ENCODE measurements at places on chromosomes 1 and 21.
A peak's percentile ranks its signal among the peaks of the same experiment; 100 is the strongest.

- no peak for DNase-seq
These were observed 95.5 kb downstream of the IFI44 start for GRCh38 chr1:78745111-78745510.

DNA sequence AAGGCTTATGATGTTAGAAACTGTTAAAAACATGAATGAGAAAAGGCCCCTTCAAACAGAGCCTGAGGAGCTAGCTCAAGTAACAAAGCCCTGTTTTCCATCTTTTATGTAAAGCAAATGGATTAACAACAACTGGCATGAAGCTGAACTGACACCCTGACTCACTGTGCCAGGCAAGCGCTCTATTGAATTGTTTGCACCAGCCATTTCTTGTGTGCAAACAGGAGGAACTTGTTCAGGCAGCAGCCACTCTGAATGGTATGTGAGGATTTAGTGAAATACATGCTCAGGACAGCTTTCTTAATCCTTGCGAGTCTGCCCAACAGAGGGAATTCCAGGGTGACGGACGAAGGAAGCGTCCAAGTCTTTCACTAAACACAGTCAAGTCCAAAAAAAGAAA, 291.1 kb upstream of the ADGRL2 start:
- DNase-seq: no peak

DNA sequence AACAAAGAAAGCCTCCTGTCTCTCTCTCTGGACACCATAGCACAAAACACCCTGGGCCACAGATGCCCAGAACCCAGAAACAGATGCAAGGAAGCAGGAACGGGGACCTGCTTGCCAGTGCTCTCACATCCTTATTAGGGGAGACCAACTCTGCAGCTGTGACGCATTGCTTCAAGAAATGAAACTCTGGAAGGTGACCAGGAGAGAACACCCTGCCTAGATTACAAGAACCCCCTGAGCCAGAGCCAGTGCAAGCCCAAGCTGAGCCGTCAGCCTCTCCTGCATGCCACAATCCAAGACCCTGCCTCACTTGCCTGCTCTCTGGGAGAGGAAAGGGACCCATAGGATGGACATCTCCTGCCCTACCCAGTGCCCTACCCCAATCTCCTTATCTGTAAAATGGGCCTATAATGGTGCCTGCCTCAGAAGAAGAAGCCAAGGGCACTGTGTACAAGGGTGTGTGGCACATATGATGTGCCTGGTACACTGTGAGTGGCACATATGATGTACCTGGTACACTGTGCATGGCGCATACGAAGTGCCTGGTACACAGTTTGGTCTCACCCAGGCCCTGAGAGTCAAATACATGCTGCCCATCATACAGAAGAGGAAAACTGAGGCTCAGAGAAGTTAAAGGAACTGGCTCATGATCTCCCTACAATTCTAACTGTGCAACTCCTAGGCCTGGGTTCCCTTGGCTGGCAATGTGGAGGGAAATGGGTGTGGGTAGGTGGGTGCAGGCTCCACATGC, 16.8 kb upstream of the FAM131C start:
- DNase-seq: no peak

- no peak for DNase-seq
These were observed 29.6 kb downstream of the RAP1A start for GRCh38 chr1:111649227-111649626.

GRCh38 chr1:232333419-232333767, 296.5 kb downstream of the SIPA1L2 start:
- no peak for DNase-seq

DNA sequence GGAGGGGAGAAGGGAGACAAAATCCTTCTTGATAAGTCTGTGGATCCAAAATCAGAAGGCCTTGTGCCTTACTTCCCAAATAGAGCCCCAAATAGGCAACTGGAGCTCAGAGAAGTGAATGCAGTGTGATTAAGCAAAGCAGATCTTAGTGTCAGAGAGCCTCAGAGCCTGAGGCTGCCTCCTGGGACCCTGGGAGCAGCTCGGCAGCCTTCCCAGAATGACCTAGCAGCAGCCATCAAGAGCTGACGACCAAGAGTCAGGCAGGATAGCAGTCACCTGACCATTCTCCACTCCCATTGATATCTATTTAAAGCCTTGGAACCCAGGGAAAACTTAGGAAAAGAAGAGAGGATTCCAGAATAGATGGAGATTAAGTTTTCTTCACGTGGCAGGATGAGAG, 78.0 kb upstream of the SMYD2 start:
- DNase-seq: no peak

GRCh38 chr21:38802050-38803026, 3.4 kb upstream of the ETS2 start:
- no peak for DNase-seq

- DNase-seq: no peak
These were observed 99.2 kb upstream of the PALMD start for GRCh38 chr1:99546432-99547416.

- DNase-seq: peak; percentile 0
These were observed 32.7 kb downstream of the HSD17B7 start for GRCh38 chr1:162823231-162823630.

- DNase-seq: no peak
These were observed 154.2 kb downstream of the CNIH3 start for GRCh38 chr1:224770336-224770693.

DNA sequence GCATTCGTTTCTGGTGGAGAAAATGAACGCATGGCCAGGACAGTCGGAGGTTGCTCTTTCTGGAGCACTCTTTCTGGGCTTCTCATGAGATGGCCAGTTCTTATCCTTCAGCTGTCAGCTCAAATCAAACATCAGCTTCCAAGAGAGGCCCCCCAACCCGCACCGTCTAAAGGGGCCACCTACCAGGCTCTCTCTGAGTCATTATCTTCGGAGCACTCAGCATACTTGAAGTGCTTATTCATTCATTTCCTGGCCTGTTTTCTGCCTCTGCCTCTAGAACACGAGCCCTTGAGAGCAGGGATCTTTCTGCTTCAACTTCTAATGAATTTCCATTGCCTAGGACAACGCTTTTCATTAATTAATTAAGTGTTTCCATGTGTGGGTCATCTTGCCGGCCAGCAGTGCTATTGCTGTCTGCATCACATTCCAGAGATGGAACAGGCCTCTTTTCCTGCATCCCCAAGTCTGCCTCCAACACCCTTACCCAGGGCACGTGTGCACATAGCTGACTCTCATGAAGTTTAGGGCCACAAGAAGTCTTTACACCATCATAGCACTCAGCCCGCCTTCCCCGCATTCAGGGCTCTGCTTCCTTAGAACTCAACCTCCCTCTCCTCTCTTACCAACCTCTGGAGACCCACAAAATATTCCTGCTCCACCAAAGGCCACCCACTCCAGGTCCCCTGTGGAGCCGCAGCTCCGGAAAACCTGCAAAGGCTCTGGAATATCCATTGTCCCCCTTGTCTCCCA, 52.1 kb upstream of the LAPTM5 start:
- DNase-seq: no peak

DNA sequence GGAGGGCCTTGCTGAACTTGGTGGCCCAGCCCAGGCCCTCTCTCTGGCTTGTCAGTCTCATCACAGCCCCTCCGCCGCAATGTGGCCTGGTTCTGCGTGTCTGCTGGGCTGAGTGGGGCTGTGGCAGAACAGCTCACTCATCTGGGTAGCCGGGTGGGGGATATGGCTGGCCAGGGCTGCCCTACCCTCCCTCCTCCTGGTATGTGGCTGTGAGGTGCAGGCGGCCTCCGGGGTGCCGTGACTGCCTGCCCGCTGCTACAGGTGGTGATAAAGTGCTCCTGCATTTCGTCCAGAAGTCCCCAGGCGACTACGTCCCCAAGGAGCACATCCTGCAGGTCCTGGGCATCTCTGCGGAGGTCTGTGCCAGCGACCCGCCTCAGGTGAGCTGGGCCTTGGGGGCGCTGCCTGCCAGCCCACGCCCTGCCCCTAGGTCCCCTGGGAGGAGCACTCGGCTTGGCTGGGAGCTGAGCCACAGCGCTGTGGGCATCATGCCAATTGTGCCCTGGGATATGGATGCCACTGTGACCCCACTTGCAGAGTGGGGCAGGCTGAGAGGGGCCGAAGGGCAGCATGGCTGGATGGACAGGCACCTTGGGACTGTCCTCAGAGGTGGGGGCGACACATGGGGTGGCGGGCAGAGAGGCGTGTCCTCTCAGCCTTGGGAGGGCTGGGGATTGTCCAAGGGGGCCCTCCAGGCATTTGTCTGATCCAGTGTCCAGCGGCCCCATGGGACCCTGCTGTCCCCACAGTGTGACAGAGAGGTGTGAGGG, 2.3 kb downstream of the PRXL2B start:
- DNase-seq: no peak

DNA sequence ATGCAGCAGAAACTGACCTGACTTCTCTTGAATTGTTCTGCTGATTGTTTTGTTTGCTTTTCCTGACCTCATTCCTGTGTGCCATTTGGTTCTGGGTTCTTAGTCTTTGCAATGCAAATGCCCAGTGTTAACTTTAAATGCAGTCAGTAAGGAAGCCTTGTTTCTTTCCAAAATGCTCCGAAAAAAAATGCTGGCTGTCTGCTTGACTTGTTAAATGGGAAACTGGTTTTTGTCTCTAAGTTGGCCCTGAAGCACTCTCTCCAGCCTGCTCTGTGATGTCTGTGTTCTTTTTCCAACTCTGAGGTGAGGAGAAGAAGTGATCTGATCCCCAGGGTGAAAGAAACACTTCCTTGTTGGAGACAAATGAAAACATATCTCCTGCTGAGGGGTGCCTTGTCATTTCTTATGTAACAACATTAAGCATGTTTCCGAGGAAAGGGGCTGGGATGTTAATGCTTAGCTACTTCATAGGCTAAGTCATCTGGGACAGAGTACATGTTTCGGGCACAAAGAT, 256.3 kb upstream of the ADGRL4 start:
- DNase-seq: no peak

GRCh38 chr1:243483071-243483771, 227.4 kb downstream of the SDCCAG8 start:
- no peak for DNase-seq

GRCh38 chr1:200665861-200666260, 3.8 kb downstream of the DDX59 start:
- no peak for DNase-seq

- DNase-seq: no peak
These were observed 125.7 kb upstream of the L1TD1 start for GRCh38 chr1:62068978-62069377.

GRCh38 chr1:29592731-29593130, 356.4 kb downstream of the PTPRU start:
- DNase-seq: no peak

DNA sequence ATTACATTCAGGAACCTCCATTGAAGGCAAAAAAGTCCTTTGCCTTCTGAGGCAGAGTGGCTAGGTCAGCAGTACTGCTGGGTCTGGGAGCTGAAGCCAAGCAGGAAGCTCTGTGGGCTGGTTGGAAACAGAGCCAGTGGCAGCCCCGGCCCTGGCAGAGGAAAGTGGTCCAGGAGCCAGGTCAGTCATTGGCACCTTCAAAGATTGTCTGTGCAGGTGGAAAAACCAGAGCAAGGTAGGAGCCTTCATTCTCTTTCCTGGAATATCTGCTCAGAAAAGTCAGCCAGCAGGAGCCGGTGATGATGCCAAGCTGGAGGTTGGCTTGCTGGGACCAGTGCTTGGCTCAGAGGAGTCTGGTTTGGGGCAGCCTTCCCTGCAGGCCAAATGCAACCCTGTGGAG, 12.5 kb upstream of the DISP3 start:
- DNase-seq: no peak

- no peak for DNase-seq
These were observed 40.1 kb upstream of the ADGRL2 start for GRCh38 chr1:81760477-81761097.

GRCh38 chr21:46127239-46128105, 27.9 kb downstream of the FTCD start:
- DNase-seq: no peak

DNA sequence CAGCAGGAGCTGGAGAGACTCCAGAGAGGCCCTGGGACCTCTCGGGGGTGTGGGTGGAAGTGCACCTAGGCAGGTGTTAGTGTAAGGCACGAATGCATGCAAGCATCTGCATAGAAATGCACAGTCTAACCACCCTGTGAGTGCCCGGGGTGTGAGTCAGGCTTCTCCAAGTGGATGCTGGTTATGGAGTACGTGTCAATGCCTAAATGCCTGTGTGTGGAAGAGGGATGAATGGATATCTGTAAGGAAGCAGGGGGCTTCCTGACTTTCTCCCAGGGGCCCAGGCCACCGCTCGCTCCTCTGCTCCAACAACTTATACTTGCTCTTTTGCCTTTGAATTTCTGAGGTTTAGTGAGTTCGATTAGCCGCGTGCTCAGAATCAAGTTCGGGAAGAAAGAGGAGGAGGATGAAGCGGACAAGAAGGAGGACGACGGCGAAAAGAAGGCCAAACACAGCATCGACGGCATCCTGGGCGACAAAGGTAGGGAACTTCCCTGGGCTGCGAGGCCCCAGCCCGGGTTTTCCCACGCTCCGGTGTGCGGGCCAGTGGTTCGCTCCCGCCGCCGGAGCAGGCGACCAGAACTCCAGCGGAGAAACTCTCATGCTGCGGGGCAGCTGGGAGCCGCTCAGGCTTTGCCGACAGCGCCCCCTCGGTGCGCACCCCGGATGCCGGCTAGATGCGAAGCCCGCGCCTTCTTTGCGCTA, 5.4 kb downstream of the PAX7 start:
- DNase-seq: no peak

- DNase-seq: no peak
These were observed 157.2 kb downstream of the PTGER3 start for GRCh38 chr1:70890408-70890807.

GRCh38 chr1:221563476-221563921, 178.4 kb downstream of the DUSP10 start:
- DNase-seq: no peak

DNA sequence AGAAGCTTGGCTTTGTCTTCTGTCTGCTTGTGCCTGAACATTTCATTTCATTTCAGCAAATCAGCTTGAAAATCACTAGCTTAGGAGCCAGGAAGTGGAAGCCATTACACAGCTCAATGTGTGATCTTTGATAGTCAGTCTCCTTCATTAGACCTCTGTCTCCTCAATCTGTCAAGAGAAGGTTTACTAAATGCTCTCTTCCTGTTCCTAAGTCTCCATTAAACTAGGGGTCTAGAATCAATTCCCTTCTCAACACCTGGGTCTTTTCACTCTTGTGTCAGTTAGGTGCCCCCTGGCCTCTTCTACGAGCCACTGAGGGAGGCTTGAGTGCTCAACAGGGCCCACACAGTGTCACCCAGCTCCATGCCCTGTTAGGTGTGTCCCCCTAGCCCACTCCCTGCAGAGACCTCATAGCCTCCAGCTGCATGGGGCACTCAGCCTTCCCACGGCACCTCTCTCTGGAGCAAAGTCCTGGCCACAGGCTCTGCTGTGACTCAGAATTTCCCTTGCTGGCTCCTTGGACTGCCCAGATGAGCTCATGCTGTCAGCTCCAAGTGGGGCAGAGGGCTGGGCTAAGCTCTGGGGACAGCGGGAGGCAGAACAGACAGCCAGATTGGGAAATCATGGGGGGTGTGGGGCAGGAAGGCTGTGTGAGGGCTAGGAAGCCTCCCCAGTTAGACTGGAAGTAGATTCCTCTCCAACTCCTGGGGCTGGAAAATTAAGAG, 115.7 kb upstream of the IPO9 start:
- DNase-seq: no peak

GRCh38 chr21:39168800-39169199, 14.5 kb downstream of the PSMG1 start:
- DNase-seq: no peak

DNA sequence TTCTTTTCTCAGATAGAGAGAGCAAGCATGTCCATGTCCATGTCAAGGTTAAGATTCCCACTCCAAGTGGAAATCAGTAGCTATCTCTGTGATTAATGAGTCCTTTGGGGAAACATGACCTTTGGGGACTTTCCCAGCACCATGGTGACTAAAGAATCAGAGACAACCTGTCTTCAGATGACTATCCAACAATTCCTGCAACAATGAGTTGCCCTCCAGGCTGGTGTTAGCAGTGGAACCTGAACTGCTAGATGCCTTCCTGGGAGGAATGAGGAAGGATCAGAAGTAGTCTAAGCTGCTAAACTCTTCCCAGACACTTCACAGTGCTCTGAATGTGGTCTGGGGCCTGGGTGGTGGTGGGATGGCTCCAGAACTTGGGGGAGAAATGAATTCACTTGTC, 6.5 kb downstream of the S100A9 start:
- DNase-seq: no peak

All from GM10248 (cell line).